EL (cell line): ENCODE measurements at places on chromosomes 11 and 22.

DNA sequence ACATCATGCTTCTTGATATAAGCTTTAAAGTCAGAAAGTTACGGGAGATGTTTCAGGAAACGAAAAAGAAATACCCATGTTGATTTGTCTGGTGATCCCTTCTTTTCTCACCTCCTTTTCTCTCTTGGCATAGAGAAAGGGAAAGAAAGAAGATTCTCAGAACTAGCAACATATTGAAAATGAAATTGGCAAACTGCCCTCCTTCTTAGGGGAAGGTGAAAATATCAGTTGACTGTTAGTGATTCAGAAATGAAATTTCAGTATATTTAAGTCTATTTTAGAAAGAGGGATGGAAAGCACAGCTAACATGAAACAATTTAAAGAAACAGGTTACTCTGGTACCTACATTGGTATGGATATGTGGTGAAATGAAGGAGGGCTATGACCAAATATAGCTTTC lies 918.1 kb downstream of the METTL15 start:
- DNase-seq: no peak

- DNase-seq: no peak
These were observed 70.7 kb downstream of the FLI1 start for GRCh38 chr11:128764424-128765095.

DNA sequence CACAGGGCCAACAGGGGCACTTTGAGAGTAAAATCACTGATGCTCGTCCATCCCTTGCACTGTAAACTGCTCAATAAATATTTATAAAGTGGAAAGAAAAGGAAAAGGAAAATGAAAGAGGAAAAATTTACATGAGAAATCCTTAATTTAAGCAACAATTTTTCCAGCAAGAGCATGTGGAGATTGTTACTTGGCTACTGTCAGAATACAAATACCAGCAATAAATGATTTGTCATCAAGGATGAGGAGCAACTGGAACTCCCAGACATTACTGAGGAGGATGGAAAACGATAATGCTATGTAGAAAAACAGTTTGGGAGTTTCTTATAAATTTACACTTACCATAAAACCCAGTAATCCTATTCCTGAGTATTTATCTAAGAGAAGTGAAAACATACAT lies 123.0 kb downstream of the SGSM3 start:
- DNase-seq: no peak

DNA sequence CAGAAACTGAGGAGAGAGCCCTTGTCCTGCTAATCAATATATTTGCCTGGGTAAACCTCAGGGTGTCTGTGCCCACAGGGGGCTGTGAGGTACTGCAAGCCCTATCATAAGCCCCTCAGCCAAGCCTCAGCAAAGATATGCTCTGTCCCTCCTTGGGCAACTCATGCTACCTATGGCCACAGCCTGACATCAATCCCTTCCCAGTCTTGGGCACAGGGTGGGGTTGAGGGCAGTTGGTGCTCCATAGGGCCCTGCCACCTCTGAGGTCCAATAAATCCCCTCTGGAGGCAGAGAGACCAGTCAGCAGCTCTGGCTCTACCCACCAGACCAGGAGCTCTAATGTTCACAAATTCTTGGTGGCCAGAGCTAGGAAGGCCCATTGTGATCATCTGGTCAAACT lies 23.8 kb downstream of the TPBGL start:
- no peak for DNase-seq

- no peak for DNase-seq
These were observed 48.8 kb upstream of the B3GAT1 start for GRCh38 chr11:134460881-134461280.

DNA sequence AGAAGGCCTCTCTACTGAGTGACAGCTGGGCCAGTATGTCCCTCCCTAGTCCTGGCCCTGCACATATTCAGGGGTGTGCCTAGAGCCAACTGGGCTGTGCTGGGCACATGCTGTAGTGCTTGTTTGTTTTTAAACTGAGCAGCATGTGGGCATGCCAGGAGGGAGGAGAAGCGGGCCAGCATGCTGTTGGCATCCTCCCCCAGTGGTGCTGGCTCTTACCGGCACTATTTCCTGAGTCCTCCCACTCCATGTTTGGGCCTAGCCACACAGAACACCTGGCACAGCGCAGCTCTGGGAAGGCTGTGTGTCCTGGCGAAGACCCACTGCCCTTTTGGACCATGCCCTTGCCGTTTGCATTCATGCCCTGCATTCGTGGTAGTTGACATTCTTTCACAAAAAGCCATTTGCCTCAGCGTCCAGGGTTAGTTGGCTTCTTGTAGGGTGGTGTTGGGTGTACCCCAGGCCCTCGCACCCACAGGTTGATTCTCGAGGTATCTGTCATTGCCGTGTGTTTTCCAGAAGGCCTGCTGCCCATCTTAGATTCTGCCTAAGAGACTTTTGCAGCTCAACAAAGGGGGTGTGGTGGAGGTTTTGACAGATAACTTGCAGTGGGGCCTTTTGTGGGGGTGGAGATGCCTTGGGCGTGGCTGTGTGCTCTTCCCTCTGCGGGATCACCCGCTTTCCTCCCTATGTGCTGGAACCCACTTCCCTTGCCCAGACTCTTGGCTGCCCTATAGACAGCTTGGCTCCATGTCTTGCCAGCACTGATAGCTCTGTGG lies 13.6 kb downstream of the DGCR8 start:
- DNase-seq: no peak
